Breast epithelium (tissue), 4 donors: ENCODE measurements at places on chromosomes 12 and 14. TPM values are rescaled to one million over a fixed set of nuclear protein-coding genes. Genes with fewer than 3 reads are reported as not detected.

SMCO3 gene
- total RNA-seq, result 0.33 TPM

INHBE gene
- total RNA-seq, result not detected

SSTR1 gene
- total RNA-seq, result 0.33 TPM

CCDC85C gene
- total RNA-seq, result 4.3 TPM

TDRD9 gene
- 4.0 TPM for total RNA-seq

PAH gene
- not detected for total RNA-seq

DNA sequence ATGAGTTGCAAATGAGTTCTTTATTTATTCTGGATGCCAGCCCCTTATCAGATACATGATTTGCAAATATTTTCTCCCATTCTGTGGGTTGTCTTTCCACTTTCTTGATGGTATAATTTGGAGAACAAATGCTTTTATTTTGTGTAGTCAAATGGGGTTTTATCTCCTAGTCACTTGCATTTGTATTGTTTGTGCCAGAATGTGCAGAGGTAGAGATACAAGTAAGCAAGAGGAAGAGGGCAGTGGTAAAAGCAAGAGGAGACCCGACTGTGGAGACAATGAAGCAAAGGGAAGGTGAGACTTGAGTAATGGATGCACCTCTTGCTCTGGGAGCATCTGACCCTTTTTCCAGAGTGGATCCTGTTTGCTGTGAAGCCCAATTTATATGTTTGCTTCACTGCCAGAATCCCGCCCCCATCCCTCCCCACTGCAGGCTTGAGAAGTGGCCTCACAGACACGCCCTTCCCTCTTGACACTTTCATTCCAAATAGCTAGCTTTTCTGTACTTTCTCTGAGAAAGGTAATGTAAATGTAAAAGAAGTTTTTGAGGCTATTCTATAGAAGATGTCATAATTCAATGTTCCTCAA, 786 bp upstream of the PFKM start:
- no peak for DNase-seq

DNA sequence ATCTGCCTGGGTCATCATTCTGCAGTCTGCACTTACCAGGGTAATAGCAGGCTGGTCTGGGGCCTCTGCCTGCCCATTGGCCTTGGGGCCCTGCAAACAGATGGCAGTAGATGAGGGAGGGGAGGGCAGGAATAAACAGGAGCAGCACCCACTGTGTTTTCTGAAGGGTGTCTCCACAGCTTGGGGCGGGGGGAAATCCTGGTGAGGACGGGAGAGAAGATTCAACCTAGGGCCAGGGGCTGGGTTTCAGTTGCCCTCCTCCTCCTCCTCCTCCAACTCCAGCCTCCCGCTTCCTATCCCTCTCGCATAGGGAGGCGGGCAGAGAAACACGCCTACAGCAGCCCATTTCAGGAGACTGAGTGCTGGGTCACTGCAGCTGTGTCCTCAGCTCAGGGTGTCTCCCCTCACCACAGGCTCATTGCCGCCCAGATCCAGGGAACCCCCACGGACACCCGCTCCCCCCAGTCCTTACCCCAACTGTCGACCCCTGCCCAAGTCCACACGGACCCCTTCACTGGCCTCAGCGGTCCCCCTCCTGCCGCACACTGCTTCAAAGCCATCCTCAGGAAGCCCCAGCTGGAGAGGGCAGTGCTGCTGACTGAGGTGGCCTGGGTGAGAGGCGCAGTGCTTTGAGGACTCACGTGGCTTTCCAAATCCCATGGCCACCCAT, 9.1 kb upstream of the KRT80 start:
- DNase-seq, result no peak

DNA sequence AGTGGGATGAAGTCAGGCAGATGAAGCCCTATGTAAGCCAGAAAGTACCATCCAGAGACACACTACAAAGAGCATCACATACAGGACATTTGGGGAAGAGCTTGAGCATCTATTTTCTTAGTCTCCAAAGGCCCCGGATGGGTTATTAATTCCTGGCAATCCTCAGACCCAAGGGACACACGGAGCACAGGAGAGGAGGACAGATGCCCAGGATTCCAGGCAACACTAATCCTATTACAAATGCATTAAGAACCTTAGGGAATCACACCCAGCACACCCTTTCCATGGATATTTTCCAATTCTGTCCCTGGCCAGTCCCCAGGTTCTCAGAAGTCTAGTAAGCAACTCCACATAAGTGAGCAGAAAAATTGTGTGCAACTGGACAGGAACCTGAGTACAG, 65.9 kb downstream of the CMKLR1 start:
- DNase-seq, result no peak

GRCh38 chr12:108604208-108604941, 6.5 kb upstream of the TMEM119 start:
- DNase-seq, result no peak

- no peak for DNase-seq
These were observed 14.7 kb upstream of the ASIC1 start for GRCh38 chr12:50042693-50043092.

- DNase-seq, result no peak
These were observed 327.5 kb upstream of the SLC16A7 start for GRCh38 chr12:59268295-59268809.

DNA sequence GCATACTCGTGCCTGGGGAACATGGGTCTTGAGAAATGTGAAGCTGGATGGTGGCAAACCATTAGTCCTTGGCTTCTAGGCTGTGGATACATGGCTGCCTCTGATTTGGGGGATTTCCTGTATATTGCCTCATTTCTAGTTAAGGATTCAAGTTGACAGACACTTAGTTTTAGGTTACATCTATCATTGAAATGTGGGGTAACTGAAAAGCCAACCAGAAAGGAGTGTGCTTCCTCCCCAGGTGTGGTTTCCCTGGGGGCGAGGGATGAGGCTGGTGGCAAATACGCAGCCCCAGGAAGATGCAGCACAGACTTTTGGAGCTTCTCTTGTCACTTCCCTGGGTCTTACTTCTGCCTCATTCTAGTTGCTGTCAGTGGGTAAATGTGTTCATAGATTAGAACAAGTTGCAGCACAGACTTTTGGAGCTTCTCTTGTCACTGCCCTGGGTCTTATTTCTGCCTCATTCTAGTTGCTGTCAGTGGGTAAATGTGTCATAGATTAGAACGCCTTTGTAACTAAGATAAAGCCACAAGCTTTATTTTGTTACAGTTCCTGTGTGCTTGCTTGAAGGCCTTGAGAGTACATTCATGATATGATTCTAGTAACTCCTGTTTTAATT, 85.1 kb downstream of the BORCS5 start:
- DNase-seq, result no peak

GRCh38 chr12:68497107-68497506, 113.6 kb upstream of the RAP1B start:
- DNase-seq, result no peak

- no peak for DNase-seq
These were observed 18.1 kb upstream of the SMCO2 start for GRCh38 chr12:27428466-27428865.

DNA sequence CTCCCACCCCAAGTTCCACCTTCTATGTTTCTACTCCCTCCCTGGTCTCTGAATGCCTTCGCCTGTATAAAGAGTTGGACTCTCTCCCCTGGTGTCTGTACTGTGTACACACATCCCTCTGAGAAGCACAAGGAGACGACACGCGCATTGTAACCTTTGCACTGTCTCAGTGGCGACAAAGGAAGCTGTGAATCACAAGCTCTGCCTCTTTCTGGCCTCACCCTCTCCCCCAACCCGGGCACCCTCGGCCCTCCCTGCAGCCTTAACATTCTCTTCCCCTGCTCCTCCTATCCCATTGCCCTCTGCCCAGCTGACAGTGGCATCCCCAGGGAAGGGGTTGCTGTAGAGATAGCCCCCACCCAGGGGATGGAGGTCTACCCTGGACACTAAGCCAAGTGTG, 2.5 kb upstream of the SMARCD1 start:
- DNase-seq, result no peak

- no peak for DNase-seq
These were observed 6.0 kb downstream of the HDAC7 start for GRCh38 chr12:47813511-47814196.

GRCh38 chr12:8681129-8681884, 16.5 kb upstream of the RIMKLB start:
- no peak for DNase-seq

- DNase-seq, result no peak
These were observed 4.1 kb downstream of the EVL start for GRCh38 chr14:100069161-100069800.

DNA sequence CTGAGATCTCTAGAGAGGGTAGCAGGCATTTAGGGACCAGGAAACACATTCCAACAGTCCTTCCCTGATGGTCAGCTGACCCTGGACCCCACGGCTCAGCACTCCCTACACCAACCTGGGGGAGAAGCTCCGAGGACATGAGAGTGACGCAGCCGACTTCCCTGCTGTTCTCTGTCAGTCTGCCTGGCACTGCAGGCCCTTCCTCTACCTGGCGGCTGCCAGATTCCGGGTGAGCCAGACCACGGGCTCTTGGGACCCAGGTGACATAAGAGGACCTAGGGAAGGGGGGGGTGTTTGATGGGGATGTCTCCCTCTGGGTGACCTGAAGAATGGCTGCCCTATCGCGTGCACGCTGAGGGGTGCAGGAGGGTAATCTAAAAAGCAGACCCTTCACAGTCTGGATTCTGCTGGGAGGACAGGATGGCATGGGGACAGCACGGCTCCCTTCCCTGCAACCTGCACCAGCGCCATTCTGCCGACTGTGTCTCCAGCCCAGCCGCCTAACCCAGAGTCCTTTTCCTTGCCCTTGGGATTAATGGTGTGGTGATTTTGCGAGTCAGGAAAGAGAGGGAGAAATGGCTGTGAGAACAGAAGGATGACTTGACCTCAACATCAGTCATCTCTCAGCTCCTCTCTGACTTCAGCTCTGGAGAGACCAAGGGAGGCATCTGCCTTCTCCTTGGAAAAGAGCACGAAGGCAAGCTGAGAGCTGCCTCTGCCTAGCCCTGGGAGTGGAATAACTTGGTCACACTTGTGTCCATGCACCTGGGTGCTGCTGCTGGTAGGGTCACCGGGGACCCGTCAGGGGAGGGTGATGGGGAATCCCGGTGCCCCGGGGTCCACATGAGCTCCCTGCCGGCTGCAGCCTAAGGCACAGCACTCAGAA, 158.5 kb downstream of the CALM1 start:
- no peak for DNase-seq
